ENCODE measurements at places on chromosomes 3 and 15.

DNA sequence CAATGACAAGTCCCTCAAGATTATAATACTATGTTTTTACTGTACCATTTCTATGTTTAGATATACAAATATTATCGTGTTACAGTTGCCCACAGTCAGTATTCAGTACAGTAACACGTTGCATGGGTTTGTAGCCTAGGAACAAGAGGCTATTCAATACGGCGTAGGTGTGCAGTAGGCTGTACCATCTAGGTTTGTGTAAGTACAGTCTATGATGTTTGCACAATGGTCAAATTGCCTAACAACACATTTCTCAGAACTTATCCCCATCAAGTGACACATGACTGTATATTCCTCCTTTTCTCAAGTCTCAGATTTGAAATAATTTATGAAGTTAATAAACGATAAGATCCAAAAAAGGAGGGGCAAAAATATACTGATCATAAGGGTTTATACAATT, 21.7 kb downstream of the ZDHHC3 start:
- DNase-seq: no peak

GRCh38 chr15:91627473-91628278, 225.8 kb upstream of the SLCO3A1 start:
- DNase-seq: no peak

GRCh38 chr3:5021116-5022092, 42.2 kb downstream of the BHLHE40 start:
- DNase-seq: peak; percentile 44

- no peak for DNase-seq
Measured at GRCh38 chr15:96327155-96327741, 3.3 kb upstream of the NR2F2 start.

- peak; percentile 76 for DNase-seq
Measured at GRCh38 chr15:90097475-90097874, 4.8 kb downstream of the IDH2 start.

GRCh38 chr15:98855067-98855814, 152.4 kb downstream of the PGPEP1L start:
- DNase-seq: no peak

GRCh38 chr15:62124973-62125303, 40.1 kb downstream of the C2CD4B start:
- no peak for DNase-seq

GRCh38 chr3:45008117-45008516, 18.0 kb upstream of the CLEC3B start:
- no peak for DNase-seq

DNA sequence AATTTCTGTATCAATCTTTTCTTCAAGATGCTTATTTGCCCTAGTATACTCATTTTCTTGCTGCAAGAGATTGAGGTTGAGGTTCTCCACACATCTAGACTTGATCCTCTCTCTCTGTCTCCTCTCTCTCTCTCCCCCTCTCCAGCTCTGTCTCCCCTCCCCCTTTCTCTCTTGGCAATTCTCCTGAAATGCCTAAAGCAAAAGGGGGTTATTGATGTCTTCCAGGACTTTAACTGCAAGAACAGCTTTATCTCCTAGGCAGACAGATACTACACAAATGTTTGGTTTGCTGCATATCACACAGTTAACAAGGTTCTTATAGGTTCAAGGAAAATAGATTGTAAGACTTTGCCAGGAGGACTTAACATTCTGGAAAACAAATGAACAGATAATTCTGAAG, 52.1 kb downstream of the TMEM212 start:
- no peak for DNase-seq

DNA sequence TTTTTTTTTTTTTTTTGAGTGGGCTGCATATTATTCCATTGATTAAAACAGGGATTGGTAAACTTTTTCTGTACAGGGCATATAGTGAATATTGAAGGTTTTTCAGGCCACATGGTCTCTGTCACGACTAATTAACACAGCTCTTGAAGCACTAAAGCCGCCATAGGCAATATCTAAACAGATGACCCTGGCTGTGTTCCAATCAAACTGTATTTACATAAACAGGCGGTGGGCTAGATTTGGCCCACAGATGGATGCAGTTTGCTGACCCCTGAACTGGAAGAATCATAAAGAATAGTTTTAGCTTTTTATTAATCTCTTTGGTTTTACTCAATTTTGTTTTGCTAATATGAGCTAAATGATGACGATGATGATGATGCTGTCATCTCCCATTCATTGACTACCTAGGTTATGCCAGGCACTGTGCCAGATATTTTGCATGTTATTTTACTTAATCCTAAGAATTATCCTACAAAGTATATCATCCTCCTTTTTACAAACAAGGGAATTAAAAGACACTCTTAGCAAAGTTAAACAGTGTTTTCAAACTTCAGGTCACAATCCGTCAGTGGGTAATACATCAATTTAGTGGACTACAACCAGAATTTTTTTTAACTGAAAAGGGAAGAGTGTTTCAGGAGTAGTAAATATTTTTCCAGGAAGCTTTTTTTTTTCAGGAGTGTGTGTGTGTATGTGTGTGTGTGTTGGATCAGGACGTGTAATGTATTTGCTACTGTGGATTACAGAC, 54.3 kb downstream of the LMCD1 start:
- DNase-seq: no peak

DNA sequence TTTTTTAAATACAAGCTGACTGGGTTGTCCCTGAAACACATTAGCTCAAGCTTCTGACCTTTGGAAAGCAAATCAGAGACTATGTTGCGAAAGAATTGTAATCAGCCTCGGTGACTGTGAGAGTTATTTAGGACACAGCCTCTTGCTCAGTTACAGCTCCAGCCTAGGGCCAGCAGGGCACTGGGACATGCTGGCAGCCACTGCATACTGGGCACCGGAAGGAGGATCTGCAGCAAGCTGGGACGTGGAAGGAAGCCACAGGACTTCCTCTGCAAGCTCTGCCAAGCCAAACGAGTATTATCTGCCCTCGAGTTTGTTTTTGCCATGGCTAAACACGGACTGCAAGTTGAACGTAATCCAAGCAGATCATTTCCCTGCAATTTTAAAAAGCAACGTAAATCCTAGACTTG, 24.4 kb upstream of the COPG1 start:
- DNase-seq: no peak

- no peak for DNase-seq
Measured at GRCh38 chr3:69749461-69749860, 10.2 kb downstream of the MITF start.

DNA sequence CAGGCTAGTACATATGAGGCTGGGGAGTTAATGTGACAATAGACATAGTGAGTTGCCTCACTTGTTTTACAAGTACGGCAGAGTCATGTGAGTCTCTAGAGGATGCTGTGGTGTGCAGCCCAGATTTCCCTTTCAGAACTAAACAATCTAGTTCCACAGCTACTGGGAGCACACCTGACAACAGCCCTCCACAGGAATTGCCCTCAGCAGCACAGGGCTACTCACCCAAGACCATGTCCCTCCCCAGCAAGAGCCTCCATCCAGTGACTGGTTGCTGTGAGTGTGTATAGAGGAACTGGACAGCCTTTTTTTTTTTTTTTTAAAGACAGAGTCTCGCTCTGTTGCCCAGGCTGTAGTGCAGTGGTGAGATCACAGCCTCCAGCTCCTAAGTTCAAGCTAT, 40.2 kb upstream of the UBE2E2 start:
- no peak for DNase-seq

GRCh38 chr15:58748852-58749531, 515 bp downstream of the ADAM10 start:
- DNase-seq: peak; percentile 42
